ENCODE measurements at places on chromosomes 12 and 14.

DNA sequence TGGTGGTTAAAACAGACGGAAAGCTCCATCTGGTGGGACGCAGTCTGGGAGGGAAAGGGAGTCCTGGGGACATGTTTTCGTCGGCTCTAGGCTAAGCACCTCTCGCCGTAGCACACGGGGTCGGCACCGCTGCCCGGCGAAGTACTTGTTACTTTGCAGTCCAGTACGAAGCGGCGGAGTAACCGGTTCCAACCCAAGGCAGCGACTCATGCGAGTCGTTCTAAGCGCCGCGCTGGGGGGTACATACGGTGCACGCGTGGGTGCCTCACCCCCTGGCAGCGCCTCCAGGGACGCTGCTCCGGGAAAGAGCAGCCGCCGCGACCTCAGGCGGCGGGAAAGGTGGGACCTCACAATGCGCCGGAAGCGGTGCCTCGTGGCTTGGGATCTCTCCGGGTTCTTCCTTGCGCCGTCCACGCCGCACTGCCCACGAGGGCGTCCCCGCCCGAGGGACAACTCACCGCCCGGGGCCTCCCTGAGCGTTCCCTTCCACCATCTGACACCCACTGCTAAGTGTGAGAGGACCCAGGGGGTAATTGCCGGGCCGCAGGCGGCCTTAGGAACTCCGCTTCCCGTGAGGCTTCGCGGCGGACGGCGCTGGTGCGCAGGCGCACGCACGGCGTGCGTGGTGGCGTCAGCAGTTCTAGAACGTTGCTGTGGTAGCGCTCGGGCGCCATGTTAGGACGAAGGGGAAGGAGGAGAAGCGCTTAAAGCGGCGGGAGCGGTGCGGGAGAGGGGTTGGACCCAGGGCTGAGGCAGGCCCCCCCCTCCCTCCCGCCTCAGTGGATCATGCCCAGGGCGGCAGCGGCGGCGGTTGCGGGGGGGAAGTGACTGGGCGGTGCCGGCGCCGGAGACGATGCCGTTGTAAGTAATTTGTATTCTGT lies at the start of gene PAPOLA:
Gene PAPOLA, plus strand, starts transcription at position 643 of the 881 bp plus-strand sequence. Its CDS starts 211 bp downstream, at position 854.
- peak; percentile 71 for DNase-seq

DNA sequence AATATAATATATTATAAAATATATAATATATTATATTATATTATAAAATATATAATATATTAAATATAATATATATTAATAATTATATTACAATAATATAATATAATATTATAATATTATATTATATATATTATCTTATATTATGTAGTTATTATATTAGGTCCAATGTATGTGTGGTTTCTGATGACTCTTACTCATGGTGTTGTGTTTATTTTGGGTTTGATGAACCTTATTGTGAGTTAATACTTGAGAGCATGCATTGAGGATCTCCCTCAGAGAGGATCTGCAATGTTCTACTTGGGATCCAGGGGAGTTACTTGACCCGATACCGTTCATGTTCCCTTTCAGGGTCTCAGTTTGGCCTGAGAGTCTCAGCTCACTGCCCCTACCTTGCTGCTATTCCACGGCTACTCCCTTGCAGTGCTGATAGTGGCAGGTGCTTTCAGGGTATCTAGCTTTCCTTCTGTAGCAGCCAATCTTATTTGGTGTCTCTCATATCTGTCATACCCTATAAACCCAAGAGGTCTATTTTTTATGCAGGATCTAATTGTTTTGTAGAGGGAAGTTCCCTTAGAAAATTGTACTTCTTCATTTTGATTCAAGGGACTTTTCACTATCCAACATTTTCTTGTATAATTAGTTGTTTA lies 89.1 kb upstream of the ZDHHC17 start:
- no peak for DNase-seq

GRCh38 chr12:10018386-10018785 lies 8.0 kb downstream of the CLEC12B start:
- DNase-seq, result no peak

- no peak for DNase-seq
Measured at GRCh38 chr14:106277503-106277902, 751.1 kb downstream of the TMEM121 start.

DNA sequence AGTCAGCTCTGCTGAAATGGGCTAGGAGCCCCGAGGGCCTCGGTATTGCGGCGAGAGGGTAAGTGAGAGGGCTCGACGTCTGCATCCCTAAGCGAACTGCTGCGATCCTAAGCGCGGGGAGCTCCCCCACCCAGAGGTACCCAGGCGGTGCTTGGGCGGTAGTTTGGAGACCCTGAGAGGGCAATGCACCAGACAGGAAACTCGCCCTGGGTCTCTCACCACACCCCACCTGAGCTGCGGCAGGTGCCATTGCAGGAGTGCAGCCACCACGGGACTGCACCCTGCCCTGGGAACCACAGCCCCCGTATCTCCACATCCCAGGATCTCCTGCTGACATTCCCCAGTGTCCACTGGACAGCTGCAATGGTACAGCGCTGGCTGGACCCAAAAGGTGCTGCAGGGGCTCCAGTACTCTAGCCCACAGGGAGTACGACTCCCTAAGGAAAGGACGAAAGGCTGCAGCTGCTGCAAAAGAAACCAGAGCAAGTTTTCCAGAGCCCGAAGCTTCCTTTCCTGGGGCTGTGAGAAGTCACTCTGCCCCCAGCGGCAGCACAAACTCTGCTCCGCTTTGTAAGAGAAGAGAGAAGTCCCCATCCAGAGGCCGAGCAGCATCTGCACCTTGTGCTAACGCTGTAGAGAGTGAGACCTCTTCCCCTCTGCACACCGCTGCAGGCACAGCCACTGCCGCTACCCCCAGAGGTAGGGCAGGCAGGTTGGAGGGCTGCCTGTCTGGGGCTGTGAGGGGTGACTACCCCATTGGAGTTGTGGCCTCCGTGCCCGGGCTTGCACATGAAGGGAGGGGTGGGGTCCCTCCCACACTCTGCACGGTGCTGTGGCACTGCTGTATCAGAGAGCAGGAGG lies 31.1 kb upstream of the MON2 start:
- DNase-seq, result no peak

- DNase-seq, result no peak
Measured at GRCh38 chr12:30257618-30258017, 438.1 kb downstream of the IPO8 start.

DNA sequence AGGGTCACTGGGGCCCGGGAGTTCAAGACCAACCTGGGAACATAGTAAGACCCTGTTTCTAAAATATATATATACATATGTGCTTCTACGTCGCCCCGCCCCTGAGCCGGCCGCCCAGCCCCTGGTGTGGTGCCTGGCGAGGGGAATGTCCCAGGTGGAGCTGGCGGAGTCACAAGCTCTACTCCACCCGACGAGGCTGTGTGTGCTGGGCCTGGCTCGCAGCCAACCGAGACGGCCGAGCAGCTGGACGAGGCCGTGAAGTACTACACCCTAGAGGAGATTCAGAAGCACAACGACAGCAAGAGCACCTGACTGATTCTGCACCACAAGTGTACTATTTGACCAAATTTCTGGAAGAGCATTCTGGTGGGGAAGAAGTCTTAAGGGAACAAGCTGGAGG lies 22.1 kb upstream of the ITPK1 start:
- DNase-seq, result no peak

DNA sequence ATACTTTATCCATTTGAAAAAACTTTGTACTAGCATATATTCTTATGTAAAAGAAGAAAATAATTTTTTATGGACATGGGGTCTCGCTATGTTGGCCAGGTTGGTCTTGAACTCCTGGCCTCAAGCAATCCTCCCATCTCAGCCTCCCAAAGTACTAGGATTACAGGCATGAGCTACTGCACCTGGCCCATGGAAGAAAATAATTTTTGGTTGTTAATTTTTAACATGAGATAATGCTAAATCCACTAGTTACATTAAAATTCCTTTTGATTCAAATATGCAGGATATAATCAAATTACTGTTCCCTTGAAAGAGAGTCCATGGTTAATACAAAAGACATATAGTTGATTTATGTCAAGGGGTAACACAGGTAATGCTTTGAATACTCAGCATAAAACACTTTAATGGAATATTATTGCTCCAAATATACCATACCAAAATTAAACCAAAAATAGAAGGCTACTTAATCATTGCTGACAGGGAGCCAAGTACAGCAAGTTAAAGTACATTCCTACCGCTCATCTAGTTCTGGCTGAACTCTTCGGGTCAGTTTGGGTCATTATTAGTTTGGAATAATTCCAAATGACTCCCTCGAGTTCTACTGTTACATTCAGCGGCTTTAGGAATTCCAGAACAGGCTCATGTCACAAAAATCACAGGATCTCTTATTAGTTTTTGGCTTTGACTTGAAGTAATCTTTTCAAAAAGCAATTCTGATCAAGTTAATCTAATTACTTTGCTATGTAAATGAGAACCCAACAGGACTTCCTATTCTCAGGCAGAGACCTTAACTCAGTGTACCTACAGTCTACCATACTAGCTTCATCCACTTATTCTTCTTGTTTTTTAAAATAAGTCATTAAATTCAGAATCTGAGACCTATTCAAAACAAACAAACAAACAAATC lies 6.1 kb downstream of the SOS2 start:
- DNase-seq, result no peak

- DNase-seq, result no peak
Measured at GRCh38 chr12:28938581-28939235, 210.4 kb upstream of the FAR2 start.

GRCh38 chr12:3086729-3087323 lies 9.6 kb downstream of the TSPAN9 start:
- DNase-seq, result no peak

GRCh38 chr14:50173891-50174290 lies 57.5 kb downstream of the SOS2 start:
- DNase-seq, result no peak

DNA sequence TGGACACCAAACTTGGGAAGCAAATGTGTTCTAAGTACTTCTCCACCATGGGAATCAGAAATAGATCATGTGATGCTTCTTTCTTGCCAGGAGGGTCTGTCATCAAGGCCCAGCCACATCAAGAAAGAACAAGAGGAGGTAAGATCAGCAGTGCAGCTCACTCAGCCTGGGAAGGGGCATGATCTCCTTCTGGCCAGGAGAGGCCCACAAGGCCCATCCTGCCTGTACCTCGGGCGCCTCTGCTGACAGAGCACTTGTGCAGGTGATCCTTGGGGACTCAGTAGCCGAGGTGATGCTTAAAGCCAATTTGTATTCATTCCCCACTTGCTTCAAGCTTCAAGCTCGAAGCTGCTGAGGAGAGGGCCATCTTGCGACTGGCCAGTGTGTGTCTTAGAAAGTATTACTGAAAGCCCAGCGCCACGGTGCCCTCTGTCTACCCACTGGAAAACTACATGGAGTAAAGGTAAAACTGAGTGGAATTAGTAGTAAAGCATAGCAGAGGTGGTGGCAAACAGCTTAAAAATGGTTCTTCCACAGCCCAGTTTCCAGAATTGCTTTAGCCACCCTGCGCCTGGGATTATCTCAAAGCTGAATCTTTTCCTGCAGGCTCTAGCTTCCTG lies 26.2 kb downstream of the RTRAF start:
- no peak for DNase-seq

DNA sequence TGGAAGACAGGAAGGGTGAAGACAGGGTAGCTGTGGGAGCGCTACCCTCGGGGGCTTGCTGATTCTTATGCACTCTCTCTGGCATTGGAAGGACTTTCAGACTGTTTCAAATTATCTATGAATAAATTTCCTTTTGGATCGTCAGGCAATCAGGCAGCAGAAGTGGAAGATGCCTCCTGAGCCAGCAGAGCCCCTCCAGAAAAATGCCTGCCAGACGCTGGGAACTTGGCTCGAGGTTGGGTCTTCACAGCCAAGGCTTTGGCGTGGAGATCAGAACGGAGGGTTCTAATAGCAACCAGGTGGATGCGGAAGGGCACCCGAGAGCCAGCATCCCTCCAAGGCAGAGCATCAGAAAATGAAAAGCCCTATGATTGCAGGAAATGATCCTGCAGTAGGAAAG lies 119.2 kb upstream of the RFLNA start:
- DNase-seq, result no peak

- no peak for DNase-seq
Measured at GRCh38 chr14:93970585-93970964, 5.8 kb downstream of the ASB2 start.

GRCh38 chr14:51917193-51917592 lies 56.8 kb downstream of the GNG2 start:
- DNase-seq, result no peak

GRCh38 chr12:100533376-100533775 lies 40.1 kb upstream of the GAS2L3 start:
- no peak for DNase-seq

DNA sequence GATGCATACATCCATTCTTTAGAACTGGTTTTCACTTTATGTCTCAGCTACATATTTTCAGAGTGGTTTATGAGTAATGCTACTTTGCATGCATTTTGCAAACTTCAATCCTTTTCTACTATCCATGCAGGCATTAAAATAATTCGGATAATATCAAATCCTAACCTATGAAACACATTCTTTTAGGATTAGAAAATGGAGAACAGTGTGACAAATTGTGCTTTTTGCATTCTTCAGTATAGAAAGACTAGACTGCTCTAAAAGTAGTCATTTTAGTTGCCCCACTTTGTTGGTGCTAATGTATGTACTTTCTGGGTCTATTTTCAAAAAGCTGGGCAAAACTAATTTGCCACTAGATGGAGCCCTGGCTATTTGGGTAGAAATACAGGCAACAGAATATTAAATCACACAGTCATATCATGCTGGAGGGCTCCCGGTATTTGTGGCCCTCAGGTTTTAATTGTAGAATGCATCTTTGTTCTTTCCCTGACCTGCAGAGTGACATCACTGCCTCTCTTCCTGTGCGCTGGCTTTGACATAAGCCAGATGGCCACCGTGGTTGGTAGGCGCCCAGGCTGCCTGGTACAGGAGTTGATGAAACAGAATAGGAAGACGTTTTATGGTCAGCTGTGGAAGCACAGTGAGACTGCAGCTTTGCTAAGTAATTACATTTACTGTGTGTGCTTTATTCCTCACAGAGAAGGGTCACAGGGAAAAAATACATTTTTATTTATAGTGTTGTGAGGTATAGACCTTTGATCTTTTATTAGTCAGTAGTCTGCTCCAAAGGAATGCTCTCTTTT lies 28.1 kb downstream of the MSRB3 start:
- DNase-seq, result no peak

- no peak for DNase-seq
Measured at GRCh38 chr12:27361372-27361771, 28.7 kb downstream of the BMAL2 start.

GRCh38 chr12:20320552-20320951 lies 47.8 kb upstream of the PDE3A start:
- no peak for DNase-seq

GRCh38 chr12:115672086-115672485 lies 605.4 kb downstream of the MED13L start:
- DNase-seq, result no peak

- no peak for DNase-seq
Measured at GRCh38 chr12:95763809-95764253, 26.7 kb downstream of the NTN4 start.

DNA sequence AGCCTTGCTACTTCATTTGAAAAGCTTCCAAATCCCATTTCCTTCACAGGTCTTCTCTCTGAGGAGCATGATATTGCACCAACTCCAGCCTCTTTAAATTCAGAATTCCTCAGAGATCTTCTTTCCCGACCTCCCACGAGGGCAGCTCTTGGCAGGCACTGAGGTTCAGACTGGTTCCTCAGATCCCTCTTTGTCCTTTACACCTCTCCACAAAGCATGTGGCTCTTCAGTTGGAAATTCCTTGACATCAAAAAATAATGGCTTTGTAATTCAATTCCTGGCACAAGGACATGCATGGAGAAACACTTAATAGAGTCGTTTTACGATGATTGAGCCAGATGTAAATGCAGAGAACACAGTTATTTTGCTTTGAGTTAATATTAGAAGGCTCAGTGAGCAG lies 63.2 kb upstream of the TMX1 start:
- no peak for DNase-seq

- DNase-seq, result no peak
Measured at GRCh38 chr14:64730061-64730440, 25.8 kb downstream of the PLEKHG3 start.

GRCh38 chr12:79298506-79298905 lies 392.3 kb downstream of the PAWR start:
- DNase-seq, result no peak

Data from epithelial cell of prostate (primary cell).